Right lung (tissue), 10 donors: ENCODE measurements at places on chromosomes 12 and 14.

GRCh38 chr12:80766897-80767296, 50.2 kb downstream of the MYF5 start:
- DNase-seq = no peak

DNA sequence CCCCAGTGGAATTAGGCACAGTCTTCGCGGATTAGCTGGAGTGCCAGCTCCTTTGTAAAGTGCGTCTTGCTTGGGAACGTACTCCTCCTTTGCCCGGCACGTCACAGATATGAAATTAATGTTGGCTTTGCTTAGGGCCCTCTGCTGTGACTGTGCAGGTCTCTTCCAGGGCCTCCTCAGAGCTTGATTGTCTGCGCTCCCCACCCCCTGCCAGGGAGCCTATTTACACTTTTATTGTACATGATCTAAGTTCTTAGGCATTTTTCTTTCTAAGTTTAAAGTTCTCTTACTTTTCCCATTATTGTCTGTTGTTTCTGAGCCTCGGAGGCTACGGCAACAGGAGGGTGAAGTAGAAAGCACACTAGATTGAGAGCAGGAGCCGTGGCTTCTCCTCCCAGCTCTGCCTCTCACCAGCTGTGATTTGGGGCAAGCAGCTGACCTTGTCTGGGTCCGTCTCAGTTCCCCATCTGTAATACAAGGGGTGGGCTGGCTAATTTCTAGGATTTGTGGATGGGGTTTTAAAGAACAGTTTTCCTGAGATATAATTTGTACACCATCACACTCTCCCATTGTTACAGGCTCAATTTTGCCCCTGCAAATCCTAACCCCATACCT, 81.8 kb downstream of the TSPAN9 start:
- no peak for DNase-seq

DNA sequence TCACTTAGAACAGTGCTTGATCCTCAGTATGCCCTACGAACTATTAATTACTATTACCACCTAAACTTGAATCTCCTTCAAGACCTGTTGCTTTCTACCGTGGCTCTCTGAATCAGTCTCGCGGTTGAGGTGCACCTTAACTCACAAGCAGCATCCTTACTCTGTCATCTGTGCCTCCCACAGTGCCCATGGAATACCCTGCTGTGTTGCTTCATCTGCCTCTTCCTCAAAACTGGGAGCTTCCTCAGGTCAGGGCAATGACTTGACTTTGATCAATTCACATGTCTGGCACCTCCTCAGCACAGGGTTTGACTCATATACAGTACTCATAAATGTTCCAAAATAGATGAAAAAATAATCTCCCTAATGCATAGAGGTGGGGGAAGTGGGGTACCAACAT, 305.9 kb downstream of the NUAK1 start:
- DNase-seq = no peak

DNA sequence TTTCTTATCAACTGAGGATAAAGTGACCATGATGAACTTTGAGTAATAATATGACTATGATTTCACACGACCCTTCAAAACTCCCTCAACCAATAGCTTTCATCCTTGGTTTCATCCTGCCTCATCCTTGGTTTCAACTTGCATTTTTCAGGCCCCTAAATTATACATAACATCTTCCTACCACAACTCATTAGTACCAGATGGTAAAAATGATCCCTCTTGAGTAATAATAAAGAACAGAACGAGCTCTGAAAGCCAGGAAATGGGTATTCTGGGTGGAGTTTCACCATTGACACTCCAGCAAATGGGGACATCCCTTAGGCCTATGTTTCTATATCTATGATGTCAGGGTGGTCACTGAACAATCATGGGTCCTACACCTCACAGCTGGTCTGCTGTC, 72.1 kb upstream of the LMNTD1 start:
- no peak for DNase-seq

- no peak for DNase-seq
These were observed 23.3 kb downstream of the TPCN1 start for GRCh38 chr12:113244478-113244958.
